ENCODE measurements at places on chromosomes 1 and 21. TPM values are rescaled to one million over a fixed set of nuclear protein-coding genes. Genes with fewer than 3 reads are reported as not detected.

GRCh38 chr1:36425791-36426190 is 24.5 kb downstream of the OSCP1 start:
- DNase-seq = no peak

GRCh38 chr1:61951731-61952580 is 209.7 kb downstream of the PATJ start:
- DNase-seq = no peak

DNA sequence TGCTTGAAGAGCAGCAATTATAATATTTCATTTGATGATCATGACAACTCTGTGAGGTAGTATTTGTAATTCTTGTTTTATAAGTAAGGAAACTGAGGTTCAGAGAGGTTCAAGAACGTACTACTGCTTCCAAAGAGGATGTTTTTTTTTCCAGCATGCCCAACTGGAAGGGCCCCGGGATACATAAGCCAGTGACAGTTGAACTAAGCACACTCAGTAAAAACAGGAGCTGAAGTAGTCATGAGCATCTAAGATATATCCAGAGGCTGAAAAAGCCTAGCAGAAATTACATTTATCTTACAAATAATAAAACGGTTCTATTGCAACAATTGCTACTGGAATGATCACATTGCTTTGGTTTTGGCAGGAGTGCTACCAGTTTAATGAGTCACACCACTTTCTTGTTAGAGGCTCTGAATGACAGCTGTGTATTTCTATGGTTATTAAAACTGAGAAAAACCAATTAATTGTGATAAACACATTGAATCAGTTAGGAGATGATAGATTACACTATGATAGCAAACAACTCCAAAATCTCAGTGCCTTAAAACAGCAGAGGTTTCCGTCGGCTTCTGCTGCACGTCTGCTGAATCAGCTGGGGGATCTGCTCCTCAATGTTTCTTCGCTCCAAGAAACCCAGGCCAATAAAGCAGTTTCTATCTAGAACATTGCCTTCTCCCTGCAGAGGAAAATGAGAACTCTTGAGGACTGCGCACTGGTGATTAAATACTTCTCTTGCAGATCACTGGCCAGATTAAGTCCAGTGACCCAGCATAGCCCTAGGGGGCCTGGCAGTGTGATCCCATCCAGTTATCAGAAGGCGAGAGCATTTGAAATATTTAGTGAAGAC is 522.7 kb downstream of the PLPP3 start:
- no peak for DNase-seq

DNA sequence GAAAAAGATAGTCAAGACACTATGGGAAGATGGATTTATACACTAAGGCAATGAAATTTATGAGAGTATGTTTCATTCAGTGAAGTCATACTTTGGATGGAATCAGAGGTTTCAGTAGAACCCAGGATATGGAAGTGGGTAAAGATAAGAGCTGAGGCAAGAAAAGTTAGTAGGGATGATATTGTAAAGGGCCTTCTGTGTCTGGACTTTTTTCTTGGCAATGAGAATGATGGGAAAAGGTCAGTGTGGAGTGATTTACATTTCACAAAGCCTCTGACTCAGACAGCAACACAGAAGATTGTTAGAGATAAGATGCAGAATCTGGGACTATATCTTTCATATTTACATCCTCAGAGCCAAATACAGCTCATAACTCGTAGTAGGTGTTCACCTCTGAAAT is 32.1 kb downstream of the SH3BGR start:
- DNase-seq = no peak

- DNase-seq = peak; percentile 60
These were observed 40.9 kb upstream of the BEND5 start for GRCh38 chr1:48817505-48818114.

DNA sequence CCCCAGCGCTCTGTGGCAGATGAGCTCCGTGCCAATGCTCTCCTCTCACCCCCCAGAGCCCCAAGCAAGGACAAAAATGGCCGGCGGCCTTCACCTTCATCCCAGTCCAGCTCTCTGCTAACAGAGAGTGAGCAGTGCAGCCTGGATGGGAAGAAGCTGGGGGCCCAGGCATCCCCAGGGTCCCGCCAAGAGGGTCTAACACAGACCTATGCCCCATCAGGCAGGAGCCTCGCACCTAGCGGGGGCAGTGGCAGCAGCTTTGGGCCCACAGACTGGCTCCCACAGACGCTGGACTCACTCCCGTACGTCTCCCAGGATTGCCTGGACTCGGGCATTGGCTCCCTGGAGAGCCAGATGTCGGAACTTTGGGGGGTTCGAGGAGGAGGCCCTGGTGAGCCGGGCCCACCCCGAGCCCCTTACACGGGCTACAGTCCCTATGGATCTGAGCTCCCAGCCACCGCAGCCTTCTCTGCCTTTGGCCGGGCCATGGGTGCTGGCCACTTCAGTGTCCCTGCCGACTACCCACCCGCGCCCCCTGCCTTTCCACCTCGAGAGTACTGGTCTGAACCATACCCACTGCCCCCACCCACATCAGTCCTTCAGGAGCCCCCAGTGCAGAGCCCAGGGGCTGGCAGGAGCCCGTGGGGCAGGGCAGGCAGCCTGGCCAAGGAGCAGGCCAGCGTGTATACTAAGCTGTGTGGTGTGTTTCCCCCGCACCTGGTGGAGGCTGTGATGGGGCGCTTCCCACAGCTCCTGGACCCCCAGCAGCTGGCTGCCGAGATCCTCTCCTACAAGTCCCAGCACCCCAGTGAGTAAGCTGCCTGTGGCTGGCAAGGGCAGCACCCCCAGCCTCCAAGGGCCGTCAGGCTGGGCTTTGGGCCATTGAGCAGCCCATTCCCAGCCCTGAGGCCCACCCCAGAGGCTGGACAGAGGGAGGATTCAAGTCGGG is 8.7 kb downstream of the ZC3H12A start:
- no peak for DNase-seq

DNA sequence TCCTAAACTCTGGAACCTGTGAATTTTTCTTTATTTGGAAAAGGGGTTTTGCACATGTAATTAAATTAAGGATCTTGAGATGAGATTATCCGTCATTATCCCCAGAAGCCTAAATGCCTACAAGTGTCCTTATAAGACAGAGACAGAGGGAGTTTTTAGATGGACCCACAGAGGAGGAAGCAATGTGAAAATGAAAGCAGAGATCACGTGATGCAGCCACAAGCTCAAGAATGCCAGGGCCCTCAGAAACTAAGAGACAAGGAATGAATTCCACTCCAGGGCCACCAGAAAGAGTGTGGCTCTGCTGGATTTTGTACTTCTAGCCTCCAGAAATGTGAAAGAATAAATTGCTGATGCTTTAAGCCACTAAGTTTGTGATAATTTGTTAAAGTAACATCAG is 183.6 kb upstream of the UBE2U start:
- peak; percentile 24 for DNase-seq

GRCh38 chr1:241473026-241473425 is 46.5 kb downstream of the FH start:
- no peak for DNase-seq

GRCh38 chr1:106700211-106700610 is 356.3 kb upstream of the PRMT6 start:
- no peak for DNase-seq

DNA sequence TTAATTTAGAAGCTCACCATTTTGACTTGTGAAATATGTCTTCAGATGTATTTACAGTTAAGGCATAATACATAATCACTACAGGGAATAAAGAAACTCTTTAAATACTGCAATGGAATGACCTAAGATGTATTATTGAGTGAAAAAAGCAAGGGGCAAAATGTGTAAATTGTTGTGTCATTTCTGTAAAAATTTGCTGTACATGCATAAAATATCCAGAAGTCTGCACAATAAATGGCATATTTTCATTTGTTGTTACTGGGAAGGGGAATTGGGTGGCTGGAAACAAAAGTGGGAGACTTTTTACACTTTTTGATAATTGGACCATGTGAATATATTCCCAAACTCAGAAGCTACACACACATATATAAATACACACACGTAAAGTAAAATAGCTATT is 17.1 kb downstream of the LRIG2 start:
- DNase-seq = no peak

- DNase-seq = peak; percentile 67
These were observed 2.6 kb upstream of the MAPKAPK2 start for GRCh38 chr1:206682111-206682510.

DNA sequence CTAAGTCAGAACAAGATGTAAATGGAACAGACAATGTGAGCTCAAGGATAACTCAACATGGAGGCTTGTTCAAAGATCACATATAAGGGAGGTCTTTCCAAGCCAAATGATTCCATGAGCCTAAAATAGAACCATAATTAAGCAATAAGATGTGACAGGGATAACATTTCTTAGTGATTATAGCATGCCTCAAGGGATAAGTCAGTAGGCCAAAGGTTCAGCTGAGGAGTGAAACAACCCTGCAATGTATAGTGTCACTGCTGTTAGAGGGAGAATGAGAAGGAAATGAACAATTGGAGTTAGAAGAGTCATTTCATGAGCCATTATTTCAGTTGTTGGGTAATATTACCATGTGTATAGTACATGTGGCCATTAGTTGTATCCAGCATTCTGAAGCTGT is 25.0 kb downstream of the GORAB start:
- no peak for DNase-seq

The SUSD4 gene
- total RNA-seq = 0.42 TPM

The ZNF683 gene
- total RNA-seq = not detected

The LDLRAD1 gene
- total RNA-seq = not detected

The MAD2L2 gene
- 89.7 TPM for total RNA-seq
